ENCODE measurements at places on chromosomes 1 and 21.

DNA sequence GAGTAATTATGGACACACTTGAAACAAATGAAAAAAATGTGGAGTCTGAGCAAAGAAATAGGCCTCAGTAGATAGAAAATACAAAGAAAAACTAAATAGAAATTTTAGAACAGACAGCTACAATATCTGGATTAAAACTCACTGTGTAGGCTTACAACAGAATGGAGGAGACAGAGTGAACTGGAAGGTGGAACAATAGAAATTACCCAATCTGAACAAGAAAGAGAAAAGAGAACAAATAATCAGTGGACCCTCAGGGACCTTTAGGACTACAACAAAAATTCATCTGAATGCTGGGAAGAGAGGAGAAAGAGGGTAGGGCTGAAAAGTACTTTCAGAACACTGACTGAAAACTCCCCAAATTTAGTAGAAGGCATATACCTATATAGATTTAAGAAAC lies 90.0 kb downstream of the POU2F1 start:
- no peak for DNase-seq

GRCh38 chr1:217985641-217986040 lies 299.5 kb upstream of the RRP15 start:
- DNase-seq: no peak

- peak; percentile 29 for DNase-seq
These were observed 121.8 kb downstream of the HFM1 start for GRCh38 chr1:91282695-91283420.

DNA sequence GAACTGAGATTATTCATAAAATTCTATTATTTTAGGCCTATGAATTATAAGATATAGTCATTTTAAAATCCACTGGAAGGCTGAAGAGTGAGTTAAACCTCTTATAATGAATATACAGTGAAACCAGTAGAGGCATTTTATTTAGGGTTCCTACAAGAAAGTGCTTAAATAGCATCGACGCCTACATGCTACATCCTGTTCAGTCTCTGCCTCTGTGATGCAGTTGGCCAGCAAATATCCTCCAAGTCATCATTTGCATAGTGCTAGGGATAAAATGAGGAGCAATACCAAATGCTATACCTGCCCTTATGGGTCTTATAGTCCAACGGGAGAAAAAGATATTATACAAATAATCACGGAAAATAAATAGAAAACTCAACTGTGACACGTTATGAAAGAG lies 59.6 kb downstream of the EDEM3 start:
- no peak for DNase-seq

GRCh38 chr1:24190983-24191461 lies 3.9 kb upstream of the IFNLR1 start:
- no peak for DNase-seq

DNA sequence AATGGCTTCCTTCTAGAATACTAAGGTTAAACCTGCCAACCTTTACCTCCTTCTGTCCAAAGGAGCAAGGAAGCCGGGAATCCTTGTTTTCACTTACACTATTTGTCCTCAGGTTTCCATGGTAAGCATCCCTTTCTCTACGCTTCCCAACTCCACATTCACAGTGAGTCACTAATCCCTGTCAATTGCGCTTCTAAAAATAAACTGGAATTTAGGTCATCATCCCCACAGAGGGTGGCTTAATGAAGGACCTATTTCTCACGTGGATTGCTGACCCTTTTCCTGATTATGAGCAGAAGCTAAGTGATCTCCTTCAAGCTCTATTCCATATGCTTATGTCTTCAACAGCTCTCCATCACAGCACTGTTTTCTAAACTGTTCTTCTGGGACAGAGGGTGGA lies 39.9 kb upstream of the ABCA4 start:
- no peak for DNase-seq

DNA sequence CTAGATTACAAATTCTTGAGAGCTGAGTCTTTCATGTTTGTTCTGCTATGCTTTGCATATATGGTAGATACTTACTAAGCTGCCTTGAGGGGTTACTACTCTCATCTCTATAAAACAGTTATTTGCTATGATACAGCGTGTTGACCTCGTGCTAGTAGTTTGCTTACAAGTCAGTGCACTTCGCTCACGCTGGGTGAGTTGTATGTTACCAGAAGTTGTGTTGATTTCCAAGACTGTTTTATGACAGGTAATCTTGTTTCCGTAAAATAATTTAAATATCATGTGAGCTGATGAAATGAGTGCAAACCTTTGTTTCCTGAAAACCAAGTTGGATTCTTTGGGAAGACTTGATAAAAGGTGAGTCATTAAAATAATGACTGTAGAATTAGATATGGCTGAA lies 7.3 kb downstream of the MRPS6 start:
- no peak for DNase-seq

GRCh38 chr1:2637442-2638145 lies 4.8 kb upstream of the MMEL1 start:
- no peak for DNase-seq

GRCh38 chr21:32403201-32403777 lies 9.2 kb upstream of the EVA1C start:
- peak; percentile 53 for DNase-seq

DNA sequence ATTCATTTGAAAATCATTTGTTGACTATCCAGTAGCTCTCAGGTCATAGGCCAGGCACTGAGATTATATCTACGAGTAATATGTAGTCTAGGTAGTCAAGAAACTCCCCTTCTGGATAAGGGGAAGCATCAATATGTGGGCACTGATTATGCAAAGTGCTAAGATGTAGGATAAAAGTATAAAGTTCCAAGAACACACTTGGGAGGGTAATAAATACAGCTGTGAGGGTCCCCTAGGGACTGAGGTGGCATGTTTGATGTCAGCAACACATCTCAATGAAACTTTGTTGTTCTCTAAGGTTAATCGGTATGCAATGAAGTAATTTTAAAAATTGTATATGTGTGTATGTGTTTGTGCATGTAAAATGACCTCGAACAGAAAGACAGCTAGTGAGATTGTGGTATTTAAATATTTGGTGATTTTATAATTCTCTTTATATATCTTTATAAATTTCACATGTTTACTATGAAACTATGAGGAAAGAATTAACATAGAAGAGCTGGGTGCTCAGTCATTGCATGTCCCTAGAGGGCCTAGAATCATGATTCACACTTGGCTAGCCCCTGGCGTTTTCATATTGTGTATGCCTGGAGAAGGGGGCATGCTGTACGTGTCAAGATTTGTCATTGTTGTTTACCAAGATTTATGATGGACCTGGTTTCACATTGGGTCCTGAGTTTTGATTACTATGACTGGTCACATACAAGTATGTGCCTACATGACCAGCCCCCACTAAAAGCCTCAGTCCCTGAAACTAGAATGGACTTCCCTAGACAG lies 140.1 kb upstream of the DUSP10 start:
- DNase-seq: no peak

DNA sequence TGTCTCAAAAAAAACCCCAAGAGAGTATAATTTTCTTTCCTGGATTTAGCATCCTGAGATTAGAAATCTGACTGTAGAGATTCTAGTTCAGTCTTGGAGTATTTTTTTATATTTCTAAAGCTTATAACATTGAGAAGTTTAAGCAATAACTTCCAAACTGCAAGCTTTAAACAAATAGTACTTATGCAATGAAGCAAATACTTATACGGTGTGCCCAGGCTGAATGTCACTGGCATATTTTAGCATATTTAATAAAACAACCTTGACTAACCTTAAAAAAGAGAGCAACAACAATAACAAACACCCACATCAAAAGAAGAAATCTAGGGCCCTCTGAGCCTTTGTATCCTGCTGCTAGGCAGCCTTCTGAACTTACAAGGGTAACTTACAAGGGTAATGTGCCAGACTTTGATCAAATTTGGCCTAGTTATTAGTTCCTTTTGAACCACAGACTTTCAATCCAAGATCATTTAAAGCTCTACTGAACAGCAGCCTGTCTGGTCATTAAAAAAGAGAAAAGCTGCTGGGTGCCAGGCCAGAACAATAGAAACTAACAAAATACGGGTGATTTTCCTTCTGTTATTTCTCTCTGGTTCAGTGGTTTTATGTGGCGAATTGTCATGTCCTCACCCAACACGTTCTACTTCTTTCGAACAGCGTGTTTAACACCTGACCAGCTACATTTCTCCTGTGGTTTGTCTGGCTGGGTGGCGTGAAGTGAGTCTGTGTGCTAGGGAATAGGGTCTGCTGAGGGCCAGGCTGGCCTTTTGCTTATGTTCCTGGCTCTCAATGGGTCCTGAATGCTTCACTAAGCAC lies 16.2 kb downstream of the MTOR start:
- DNase-seq: no peak

GRCh38 chr21:43853851-43854772 lies 10.9 kb upstream of the AGPAT3 start:
- no peak for DNase-seq

- DNase-seq: no peak
These were observed 36.3 kb downstream of the CLCA1 start for GRCh38 chr1:86504895-86505563.

DNA sequence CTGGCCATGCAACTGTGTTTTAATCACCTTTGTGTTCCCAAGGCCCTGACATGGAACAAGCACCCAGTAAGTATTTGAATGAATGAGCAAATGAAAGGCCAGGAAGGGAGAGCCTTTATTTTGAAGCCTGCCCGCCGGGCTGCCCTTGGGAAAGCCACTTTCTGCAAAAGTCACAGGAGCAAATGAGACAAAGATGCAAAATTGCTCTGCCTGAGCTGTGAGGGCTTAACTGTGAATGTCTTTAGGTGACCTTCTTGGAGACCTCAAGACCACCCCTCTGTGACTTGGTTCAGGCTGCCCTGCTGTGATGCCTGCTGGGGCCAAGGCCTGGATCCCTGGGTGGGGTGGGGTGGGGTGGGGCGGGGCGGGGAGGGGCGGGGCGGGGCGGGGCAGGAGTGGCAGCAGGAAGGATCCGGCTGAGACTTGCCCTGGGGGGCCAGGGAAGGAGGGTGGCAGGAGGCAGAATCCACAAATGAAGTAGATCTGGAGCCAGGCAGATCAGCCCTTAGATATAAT lies 54.0 kb downstream of the RUNX3 start:
- no peak for DNase-seq

DNA sequence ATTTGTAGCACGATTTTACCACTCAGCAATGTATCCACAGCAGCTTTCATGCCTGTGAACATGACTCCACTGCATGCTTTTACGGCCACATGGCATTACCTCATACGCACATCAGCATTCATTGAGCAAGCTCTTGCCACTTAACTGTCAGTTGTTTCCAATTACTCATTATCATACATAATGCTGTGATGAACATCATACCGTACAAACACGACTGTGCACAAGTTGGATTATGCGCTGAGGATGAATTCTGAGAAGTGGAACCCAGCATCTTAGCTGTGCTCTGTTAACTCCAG lies 9.6 kb downstream of the UMODL1 start:
- no peak for DNase-seq

Data from activated CD8-positive, alpha-beta memory T cell treated with anti-CD3 and anti-CD28 coated beads, Interleukin-2, amount 50 U/mL, for 4 hours (primary cell).